ENCODE measurements at places on chromosomes 16 and 17.

DNA sequence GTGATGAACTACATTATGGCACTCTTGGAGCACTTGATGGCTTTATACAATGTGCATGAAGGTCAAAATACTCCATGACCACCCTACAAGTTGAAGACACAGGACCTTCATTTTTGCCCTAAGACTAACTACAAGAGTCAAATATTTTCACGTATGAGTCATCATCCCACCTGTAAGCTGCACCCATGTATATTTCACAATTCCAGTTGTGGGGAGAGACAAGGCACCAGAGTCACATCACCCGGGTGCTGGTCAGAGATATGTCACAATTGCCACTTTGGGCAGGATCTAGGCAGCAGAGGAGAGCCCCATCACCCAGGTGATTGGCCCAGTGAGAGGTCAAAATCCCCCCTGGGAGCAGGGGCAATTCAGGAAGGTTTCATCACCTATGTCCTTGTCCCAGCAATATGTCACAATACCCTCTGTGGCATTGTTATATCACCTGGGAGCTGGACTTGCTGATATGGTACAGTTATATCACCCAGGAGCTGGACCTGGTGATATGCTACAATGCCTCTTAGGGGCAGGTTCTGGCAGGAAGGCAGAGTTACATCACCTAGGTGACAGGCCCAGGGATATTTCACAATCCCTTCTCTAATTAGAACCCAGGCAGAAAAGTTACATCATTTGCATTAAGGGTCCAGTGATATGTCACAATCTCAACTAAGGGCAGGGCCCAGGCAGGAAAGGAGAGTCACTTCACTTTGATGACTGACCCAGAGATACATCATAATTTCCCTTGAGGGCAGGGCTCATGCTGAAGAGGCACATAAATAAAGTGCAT, 1839.2 kb downstream of the TP53TG3F start:
- DNase-seq: peak; percentile 8

DNA sequence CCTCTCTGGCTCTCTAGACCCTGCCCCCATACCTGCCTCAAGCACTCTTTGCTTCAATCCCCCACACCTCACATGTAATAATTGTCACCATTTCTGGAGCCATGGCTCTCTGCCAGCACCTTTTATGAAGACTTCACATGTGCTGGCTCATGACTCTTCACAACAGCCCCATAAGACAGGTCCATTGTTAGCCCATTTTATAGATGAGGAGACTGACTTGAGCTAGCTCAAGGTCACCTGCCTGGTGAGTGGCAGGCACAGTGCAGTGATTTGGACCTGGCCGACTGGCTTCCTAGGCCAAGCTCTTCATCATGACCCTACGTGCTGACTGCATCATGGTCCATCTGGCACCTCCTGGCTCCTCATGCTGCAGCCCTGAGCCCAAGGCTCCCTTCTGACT, 25.0 kb downstream of the FAM20A start:
- no peak for DNase-seq

DNA sequence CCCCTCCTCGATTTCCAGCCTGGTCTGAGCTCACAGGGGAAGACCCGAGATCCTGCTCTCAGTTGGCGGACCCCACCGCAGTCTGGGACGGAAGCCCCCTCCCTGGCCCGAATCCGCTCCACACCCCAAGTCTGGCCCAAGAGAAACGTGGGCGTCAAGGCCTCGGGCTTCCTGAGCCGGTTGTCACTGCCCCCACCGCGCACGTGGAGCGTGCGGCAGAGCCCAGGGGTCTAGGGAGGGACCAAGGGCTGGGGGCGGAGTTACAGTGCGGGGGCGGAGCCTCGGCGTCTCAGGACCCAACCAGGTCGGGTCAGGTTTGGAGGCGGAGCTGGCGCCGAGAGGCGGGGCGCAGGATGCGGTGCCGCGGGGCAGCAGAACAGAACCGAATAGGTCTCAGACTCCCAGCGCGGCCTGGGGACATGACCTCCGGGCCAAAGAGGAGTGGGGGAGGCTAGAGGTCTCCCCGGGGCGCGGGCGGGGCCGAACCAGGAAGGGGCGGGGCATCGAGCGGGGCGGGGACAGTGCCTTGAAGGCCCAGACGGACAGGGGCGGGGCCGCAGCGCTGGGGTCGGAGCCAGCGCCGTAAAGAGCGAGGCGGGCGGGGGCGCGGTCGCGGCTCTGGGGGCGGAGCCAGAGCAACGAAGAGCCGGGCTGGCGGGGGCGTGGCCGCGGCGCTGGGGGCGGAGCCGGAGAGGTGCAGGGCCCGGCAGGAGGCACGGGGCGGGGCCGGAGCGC, 431 bp upstream of the ZFPM1 start:
- DNase-seq: peak; percentile 95

- DNase-seq: no peak
Observed at GRCh38 chr16:57507136-57508034, 21.1 kb upstream of the DOK4 start.

- DNase-seq: no peak
Observed at GRCh38 chr17:38674014-38674748, 576 bp downstream of the EPOP start.
